Activated naive CD4-positive, alpha-beta T cell treated with anti-CD3 and anti-CD28 coated beads for 36 hours (primary cell): ENCODE measurements at places on chromosomes 2 and 18. TPM values are rescaled to one million over a fixed set of nuclear protein-coding genes. Genes with fewer than 3 reads are reported as not detected.

Gene VWA3B
- total RNA-seq = not detected

Gene IMPA2
- 28.9 TPM for total RNA-seq

Gene LCT
- 0.07 TPM for total RNA-seq

Gene GPR45
- not detected for total RNA-seq

Gene VAMP8
- 98.7 TPM for total RNA-seq

Gene SLC9A4
- 0.07 TPM for total RNA-seq

Gene CIB4
- total RNA-seq = not detected

Gene NAT8
- total RNA-seq = not detected

Gene RFTN2
- total RNA-seq = not detected
